Endothelial cell of umbilical vein (primary cell): ENCODE measurements at places on chromosomes 13 and 19.

DNA sequence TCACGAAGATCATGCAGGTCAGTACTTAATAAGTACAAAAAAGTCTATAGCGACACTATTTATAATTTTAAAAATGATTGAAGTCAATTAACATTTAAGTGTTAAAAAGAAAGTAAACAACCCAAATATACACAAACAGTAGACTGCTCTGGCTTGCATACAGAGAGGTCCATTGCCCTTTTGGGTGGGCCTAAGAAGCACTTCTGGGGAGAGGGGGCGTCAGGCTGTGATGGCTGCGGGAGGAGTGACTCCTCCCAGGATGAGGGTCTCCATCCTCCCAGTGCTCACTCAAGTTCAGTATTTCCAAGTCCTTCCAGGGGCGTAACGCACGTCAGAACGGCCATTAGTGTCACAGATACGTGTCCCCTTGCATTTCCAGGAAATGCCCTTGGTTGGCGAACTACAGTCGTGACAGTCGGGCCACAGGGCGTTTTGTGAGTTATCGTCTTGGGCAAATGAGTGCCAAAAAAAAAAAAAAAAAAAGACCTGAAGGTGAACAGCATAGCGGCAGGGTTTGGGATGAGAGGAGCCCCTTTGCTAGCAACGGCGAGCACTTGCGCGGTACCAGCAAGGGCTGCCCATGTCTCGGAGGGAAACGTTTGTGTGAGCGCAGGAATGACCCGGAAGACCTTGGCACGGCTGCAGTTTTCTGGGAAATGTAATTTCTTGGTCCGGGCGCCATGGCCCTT lies at the start of gene SCGB2B2:
Gene SCGB2B2, minus strand, starts transcription at position 463 of the 689 bp plus-strand sequence. CDS start 82,596 bp downstream, outside the sequence.
- DNase-seq = no peak

DNA sequence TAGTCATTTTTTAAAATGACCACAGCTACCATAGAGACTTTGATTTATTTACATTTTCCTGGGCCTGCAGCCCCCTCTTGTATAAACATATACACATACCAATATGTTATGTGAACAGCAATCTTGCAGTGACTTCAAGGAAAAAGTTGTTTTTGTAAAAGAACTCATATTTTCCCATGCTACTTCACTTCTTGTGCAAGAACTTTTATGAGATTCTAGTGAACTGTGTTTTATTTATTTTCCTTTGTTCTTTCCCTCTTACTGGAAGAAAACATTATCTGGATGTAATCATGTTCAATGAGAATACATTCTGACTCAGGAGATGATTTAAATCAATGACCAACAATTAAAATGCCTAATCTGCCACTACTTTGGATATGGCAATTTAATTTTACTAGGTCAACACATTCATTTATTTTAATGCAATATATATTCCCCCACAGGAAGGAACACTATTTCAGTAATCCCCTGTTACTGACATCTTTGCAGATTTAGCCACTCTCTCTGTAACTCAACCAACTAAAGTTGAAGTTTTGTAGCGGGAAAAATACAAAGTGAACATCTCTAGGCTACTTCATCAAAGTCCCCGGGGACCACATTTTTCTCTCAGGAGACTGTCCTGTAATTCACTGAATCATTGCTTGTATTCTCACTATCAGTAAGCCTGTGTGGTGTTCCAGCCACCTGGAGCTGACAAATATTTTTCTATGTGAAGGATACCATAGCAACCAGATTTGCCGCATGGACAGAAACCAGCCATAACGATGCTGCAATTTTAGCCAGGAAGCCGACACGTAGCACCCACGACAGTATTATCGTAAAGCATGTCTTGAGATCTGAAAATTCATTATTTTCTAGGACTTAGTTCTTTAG lies 90.5 kb downstream of the STARD13 start:
- peak; percentile 86 for DNase-seq

- DNase-seq = no peak
These were observed 356.7 kb downstream of the FGF9 start for GRCh38 chr13:22027566-22027965.

DNA sequence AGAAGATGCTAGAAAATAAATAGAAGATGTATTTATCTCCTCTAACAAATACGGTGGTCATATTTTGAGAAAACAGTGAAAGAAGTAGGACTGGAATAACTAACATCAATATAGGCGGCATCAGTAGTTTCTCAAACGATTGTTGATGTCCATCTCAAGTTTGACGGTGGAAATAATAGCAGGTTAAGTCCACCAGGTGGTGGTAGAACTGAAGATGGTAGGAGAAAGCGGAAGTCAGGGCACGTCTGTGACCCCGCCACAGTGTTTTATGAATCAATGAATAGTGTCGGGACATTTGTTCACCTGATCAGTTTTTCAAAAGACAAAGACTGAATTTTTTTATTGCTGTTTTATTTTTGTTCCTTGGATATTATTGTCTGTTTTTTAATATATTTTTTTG lies 706.4 kb upstream of the SLC10A2 start:
- no peak for DNase-seq

GRCh38 chr13:35695448-35695770 lies 218.9 kb upstream of the MAB21L1 start:
- DNase-seq = no peak

DNA sequence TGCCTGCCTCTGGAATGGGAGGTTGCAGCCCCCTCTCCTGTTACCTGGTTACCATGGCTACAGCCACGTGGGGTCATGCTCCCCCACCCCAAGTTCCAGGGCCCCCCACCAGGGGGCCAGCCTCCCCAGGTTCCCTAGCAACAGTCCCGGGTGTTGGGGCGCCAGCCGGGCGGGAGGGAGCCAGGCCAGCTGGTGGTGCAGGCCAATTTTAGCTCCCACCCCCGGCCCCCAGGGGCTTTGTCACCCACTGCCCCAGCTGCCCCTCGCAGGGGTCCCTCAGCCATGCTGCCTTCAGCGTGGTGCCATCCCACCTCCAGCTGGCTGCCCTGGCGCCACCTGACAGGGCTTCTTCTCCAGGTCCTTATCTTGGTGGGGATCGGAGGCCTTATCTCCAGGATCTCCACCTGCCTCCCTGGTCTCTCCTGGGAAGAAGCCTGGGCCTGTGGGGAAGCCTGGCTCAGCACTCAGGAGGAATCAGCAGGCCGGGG lies 3.0 kb downstream of the MARK4 start:
- no peak for DNase-seq

- no peak for DNase-seq
These were observed 7.6 kb upstream of the PRKD2 start for GRCh38 chr19:46724468-46724867.

DNA sequence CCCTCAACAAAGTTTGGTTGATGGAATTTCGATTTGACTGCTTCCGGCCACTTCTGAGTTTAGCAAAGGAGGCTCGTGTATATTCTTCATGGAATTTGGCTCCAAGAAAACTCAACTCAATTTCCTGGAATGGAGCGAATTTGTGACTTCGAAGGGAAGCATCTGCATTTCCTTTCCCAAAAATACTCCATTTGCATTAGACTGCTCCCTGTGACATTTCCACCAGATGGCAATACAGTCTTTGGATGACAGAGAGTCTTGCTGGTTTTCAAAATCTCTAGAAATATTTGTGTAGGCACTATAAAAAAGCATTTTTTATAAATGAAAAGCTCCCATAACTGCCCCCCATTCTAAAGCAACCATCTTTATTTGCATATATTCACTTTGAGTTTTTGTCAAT lies 4.1 kb downstream of the C1QTNF9 start:
- DNase-seq = no peak

DNA sequence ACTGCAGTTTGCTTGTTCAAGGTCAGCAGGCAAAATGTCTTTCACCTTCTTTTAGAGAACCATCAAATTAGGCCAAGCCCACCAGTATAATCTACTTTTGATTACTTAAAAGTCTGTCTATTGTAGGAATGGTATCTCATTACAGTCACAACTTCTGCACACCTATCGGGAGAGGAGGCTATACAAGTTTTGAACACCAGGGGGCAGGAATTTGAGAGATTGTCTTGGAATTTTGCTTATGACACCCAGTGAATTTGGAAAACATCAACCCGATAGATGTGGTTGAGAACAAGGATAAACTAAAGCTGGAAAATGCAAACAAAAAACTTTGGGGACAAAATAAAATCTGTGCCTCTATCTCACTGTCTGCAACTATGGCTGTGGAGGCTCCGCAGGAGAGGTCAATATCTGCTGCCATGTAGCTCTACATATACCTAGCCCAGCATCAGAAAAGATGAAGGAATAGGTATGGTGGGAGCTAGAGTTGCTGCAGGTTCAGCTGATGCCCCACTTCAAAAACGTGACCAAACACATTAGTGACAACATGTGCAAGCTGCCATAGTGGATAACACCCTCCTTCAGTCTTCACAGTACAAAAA lies 1299.2 kb upstream of the SPRY2 start:
- DNase-seq = no peak

DNA sequence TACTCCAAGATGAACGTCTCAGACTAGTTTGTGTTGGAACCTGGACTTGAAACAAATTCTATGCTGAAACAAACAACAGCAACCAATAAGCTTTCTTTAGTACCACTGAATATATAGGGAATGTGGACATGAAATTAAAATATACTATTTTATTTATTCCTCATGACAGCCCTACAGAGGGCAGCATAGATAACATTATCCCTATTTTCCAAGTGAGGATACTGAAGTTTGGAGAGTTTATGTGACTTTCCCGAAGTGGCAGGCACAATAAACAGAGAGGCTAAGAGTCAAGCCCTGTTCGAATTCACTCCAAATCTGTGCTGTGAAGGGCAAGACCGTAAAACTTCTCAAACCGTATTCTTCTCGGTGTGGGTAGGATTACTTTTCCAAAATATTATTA lies 509.9 kb upstream of the GPC6 start:
- DNase-seq = no peak
